Right ventricle myocardium superior (tissue), 1 donor: ENCODE measurements at places on chromosomes 5 and 9. TPM values are rescaled to one million over a fixed set of nuclear protein-coding genes. Genes with fewer than 3 reads are reported as not detected.

GRCh38 chr5:131289738-131290137 is 25.9 kb downstream of the CDC42SE2 start:
- no peak for DNase-seq

Gene EPB41L4A
- total RNA-seq, result 20.5 TPM

DNA sequence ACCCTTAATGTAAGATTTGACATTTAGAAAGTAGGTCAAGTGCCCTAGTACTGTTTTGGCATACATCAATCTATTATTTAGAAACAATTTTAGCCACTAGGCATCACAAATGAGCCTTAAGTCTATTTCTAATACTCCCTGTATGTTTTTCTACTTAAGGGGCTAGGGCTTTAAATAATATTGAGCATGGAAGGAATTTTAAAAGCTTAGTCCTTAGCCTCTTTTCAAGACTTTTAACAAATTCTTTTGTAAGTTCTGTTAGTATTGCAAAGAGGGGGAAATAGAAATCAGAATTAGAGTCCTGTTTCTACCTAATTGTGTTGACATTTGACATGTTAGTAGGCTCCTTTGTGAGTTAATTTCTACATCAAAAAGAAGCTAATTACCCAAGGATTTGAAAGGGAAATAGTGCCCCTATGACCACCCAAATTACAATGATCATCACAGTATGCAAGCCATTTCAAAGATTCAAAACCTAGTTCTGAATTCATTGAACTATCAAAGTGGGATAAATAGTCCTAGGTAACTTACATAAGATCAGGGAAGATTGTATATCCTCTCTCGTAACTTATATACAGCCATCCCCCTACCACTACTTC is 647.8 kb upstream of the ACO1 start:
- no peak for DNase-seq

DNA sequence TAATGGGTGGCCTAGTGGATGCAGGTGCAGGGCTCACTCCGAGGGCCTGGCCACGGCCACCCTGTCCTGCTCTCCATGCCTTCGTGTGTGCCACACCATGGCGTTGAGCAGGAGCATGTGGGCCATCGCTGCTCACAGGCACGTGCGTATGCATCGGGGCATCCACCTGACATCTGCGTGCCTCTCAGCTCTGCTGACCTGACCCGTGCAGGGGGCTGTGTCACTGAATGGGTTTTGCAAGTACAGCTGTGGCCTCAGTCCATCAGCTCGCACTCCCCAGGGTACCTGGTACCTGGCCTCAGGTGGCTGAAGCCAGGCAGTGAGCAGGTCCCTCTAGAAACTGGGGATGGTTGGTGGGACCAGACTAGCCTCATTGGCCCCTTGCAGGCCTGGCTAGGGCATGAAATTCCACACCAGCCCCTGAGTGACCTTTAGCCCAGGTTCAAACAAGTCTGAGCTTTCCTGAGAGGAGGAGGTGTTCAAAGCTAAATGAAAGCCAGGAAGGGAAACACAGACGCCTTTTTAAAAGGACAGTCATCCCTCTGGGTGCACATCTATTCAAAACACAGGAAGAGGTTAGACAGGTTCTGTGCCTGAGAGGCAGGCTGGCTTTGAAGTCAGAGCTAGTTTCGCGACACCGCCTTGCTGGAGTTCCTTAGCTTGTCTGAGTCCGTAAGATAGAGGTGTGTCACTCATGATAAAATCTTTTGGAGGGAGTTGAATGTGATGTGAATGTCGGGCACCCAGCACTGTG is 74.0 kb downstream of the MACROH2A1 start:
- no peak for DNase-seq
